ENCODE measurements at places on chromosomes 6 and 20. TPM values are rescaled to one million over a fixed set of nuclear protein-coding genes. Genes with fewer than 3 reads are reported as not detected.

GRCh38 chr6:114291428-114291827 lies 51.4 kb downstream of the HS3ST5 start:
- DNase-seq = no peak
- H3K4me3 ChIP-seq = no peak overlapping the region
- no peak overlapping the region for H3K27ac ChIP-seq
- no peaks in the 10 kb centered on the region for H3K36me3 ChIP-seq
- H3K27me3 ChIP-seq = no peaks in the 10 kb centered on the region

DNA sequence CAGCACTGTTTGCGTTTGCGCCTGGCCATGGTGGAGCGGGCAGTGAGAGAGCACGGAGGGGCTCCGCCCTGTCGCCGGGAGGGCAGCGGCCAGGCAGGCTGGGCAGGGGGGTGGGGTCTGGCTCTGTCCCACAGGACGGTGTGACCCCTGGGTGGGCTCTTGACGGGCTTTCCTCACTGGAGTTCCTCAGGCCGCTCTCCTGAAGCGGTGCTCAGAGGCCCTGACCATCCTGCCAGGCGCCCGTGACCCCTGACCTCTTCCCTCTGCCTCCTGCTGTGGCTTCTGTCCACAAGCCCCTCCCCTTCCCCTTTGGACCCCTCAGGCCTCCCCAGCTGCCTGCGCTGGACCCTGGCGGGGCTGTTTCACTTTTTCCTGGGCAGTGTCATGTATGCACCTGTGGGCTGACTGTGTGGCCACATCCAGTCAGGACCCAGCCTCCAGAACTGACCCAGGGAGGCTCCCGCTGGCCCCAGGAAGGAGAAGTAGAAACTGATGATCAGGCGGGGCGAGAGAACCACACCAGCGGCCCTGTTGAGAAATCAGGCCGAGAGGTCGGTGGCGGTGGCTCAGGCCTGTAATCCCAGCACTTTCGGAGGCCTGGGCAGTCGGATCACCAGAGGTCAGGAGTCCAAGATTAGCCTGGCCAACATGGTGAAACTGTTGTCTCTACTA lies 1.2 kb downstream of the OGFR start:
- H3K27me3 ChIP-seq = peaks cover 8% of the 10 kb centered on the region
- no peaks in the 10 kb centered on the region for H3K36me3 ChIP-seq
- no peak overlapping the region for H3K27ac ChIP-seq
- no peak for DNase-seq

DNA sequence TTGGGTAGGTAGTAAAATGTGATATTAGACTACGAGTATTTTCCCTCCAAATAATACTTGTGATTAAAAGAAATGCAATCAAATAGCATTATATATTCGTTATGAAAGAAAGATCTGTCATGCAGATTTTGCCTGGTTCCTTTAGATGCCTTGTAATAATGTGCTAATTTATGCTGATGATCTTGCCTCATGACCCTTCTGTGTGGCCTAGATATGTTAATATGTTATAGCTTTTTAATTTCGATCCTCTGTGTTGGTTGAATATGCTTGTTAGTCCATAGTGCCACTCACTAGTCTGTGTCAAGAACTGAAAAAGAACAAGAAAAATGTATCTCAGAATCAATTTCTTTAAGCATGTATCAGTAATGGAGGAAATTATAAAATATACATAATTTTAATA lies 31.9 kb downstream of the CDKAL1 start:
- no peaks in the 10 kb centered on the region for H3K27me3 ChIP-seq
- H3K36me3 ChIP-seq = no peaks in the 10 kb centered on the region
- H3K27ac ChIP-seq = no peak overlapping the region
- H3K4me3 ChIP-seq = no peak overlapping the region
- no peak for DNase-seq
- no peaks in the 10 kb centered on the region for H3K4me1 ChIP-seq

GRCh38 chr6:22141241-22141745 lies 155.5 kb downstream of the PRL start:
- no peaks in the 10 kb centered on the region for H3K27me3 ChIP-seq
- no peaks in the 10 kb centered on the region for H3K36me3 ChIP-seq
- no peak overlapping the region for H3K27ac ChIP-seq
- DNase-seq = no peak

- no peaks in the 10 kb centered on the region for H3K4me1 ChIP-seq
- H3K27ac ChIP-seq = 0 out of 2 replicates have a peak overlapping the region, but pooled peaks have one; percentile 11
- H3K27me3 ChIP-seq = no peaks in the 10 kb centered on the region
- peak overlapping the region; percentile 24 for H3K4me3 ChIP-seq
- DNase-seq = no peak
These were observed 25.8 kb downstream of the B4GALT5 start for GRCh38 chr20:49687595-49688567.

DNA sequence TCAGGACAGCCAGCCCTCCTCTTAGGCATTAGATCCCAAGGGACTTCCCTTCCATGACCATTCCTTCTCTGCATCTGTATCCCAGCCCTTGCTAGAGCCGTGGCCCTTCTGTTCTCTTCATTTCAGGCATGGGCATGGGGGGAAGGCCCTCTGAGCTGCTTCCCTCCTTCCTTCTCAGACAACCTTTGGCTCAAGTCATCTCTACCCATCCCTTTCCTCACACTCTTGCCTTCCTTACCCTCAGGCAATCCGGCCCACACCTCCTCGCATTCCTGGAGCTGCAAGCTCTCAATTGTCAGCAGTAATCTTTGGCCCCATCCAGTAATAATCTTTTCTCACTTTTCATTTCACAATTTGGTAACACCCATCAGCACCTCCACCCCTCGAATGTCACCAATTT lies 426.9 kb upstream of the JARID2 start:
- no peaks in the 10 kb centered on the region for H3K36me3 ChIP-seq
- DNase-seq = no peak
- no peak overlapping the region for H3K27ac ChIP-seq
- no peak overlapping the region for H3K4me3 ChIP-seq
- no peaks in the 10 kb centered on the region for H3K27me3 ChIP-seq

- no peak overlapping the region for H3K27ac ChIP-seq
- no peak for DNase-seq
- H3K36me3 ChIP-seq = no peaks in the 10 kb centered on the region
- no peaks in the 10 kb centered on the region for H3K4me1 ChIP-seq
These were observed 39.8 kb downstream of the ARMC2 start for GRCh38 chr6:108888052-108888451.

DNA sequence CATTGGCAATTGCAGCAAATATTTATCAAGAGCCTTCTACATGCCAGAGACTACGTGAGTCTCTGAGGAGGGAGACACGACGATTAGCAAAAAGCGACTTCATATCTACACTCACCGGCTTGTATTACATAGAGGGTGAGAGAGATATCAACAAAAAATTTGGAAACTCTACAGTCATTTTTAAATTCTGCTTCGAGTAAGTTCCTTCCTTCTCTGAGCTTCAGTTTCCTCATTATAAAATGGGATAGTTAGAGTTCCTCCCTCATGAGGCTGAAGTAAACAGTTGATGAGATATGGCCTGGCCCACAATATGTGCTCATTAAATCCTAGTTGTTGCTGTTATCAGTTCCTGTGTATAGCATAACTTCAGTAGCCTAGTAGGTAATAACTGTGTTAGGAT lies 64.1 kb upstream of the SIRPA start:
- DNase-seq = no peak
- H3K4me3 ChIP-seq = no peak overlapping the region
- H3K27ac ChIP-seq = no peak overlapping the region
- no peaks in the 10 kb centered on the region for H3K36me3 ChIP-seq
- H3K4me1 ChIP-seq = no peaks in the 10 kb centered on the region

- H3K4me1 ChIP-seq = no peaks in the 10 kb centered on the region
- no peak overlapping the region for H3K27ac ChIP-seq
- peaks cover 6% of the 10 kb centered on the region for H3K27me3 ChIP-seq
- H3K36me3 ChIP-seq = no peaks in the 10 kb centered on the region
- no peak for DNase-seq
These were observed 210.4 kb upstream of the RNF24 start for GRCh38 chr20:4225745-4226144.

- DNase-seq = no peak
- H3K27me3 ChIP-seq = no peaks in the 10 kb centered on the region
- H3K36me3 ChIP-seq = peaks cover 16% of the 10 kb centered on the region
These were observed 27.6 kb upstream of the ADRM1 start for GRCh38 chr20:62275219-62275618.

DNA sequence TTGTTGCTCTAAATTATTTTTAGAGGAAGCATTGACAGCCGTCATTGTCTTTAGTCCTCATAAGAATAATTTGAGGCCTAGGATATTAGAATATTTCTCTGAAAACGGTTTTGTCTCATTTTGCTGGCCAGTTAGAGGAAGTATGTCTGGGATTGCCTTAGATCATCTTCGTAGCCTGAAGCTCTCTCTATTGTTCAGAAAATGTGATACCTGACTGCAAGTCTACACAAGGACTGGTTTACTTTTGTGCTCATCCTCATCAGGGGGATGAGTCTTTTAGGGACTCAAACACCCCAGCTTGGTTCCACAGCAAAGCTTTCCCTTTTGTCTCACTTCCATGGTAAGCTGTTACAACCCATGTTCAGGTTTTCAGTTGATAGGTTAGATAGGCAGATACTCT lies 141.8 kb downstream of the FARS2 start:
- H3K4me1 ChIP-seq = no peaks in the 10 kb centered on the region
- no peaks in the 10 kb centered on the region for H3K36me3 ChIP-seq
- DNase-seq = no peak
- no peaks in the 10 kb centered on the region for H3K27me3 ChIP-seq
- H3K4me3 ChIP-seq = no peak overlapping the region

- H3K4me1 ChIP-seq = peaks cover 8% of the 10 kb centered on the region
- H3K27ac ChIP-seq = no peak overlapping the region
- H3K4me3 ChIP-seq = no peak overlapping the region
- no peaks in the 10 kb centered on the region for H3K27me3 ChIP-seq
These were observed 727.6 kb downstream of the PTPRT start for GRCh38 chr20:42461965-42462593.

DNA sequence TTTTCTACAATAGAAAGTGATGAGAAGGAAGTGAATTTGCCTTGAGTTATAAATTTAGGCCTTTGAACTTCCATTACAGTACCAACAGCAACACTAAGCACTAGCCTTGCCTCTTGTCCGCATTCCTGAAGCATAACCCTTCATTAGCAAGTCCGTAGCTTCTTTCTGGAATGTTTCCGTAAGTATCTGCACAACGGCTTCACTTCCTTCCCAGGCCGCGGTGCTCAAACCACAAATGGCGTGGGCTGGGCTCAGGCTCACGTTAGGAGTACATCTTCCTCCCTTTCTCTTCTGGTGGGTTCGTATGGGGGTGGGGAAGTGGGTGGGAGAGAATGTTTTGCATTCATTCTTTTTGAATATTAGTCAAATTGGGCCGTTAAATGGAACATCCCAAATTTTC lies 193.8 kb upstream of the SNX9 start:
- no peak for DNase-seq
- H3K27ac ChIP-seq = no peak overlapping the region
- no peaks in the 10 kb centered on the region for H3K27me3 ChIP-seq
- H3K4me1 ChIP-seq = no peaks in the 10 kb centered on the region

DNA sequence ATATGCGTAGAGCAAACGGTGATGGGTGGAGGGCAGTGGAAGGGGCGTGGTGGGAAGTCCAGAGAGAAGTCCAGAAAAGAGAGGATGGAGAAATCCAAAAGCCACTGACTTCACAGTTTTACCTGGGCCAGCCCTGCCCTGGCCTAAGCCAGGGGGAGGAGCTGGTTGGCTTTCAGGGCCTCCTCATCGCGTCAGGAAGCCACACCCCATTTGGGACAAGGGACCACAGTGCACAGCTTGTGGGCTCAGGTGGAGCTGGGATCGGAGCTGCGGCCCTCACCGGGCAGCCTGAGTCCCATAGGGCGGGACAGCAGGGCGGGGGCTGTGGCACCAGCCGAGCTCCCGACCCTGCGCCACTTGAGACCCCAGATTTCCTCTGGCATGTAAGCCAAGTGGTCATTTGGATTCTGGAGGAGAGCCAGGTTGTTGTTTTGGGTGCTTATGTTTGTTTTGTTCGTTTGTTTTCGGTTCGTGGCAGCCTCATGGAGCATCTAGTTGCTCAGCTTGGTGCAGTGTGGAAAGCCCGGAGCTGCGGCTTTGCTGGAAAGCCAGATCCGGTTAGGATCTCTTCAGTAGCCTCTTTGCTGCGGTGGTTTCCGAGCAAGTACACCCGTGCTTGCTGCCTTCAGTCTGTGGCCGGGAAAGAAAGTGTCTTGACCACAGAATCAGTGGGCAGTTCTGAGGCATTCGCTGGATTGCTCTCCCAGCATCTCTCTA lies 42.2 kb downstream of the RIOK1 start:
- no peaks in the 10 kb centered on the region for H3K27me3 ChIP-seq
- no peak overlapping the region for H3K27ac ChIP-seq
- DNase-seq = no peak
- H3K36me3 ChIP-seq = no peaks in the 10 kb centered on the region
- no peak overlapping the region for H3K4me3 ChIP-seq
- H3K4me1 ChIP-seq = peaks cover 5% of the 10 kb centered on the region

- H3K4me1 ChIP-seq = no peaks in the 10 kb centered on the region
- no peaks in the 10 kb centered on the region for H3K27me3 ChIP-seq
- H3K36me3 ChIP-seq = no peaks in the 10 kb centered on the region
- H3K4me3 ChIP-seq = no peak overlapping the region
- DNase-seq = no peak
These were observed 195.6 kb downstream of the HDGFL1 start for GRCh38 chr6:22765015-22765414.

DNA sequence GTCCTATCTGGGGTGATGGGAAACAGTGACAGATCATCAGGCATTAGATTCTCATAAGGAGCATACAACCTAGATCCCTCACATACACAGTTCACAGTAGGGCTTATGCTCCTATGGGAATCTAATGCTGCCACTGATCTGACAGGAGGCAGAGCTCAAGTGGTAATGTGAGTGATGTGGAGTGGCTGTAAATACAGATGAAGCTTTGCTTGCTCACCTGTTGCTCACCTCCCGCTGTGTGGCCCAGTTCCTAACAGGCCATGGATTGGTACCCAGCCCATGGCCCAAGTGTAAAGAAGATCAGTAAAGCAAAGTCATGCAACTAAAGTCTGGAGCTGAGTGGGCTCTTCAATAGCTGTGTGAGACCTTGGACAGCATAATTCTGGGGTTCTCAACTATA lies 65.9 kb downstream of the PKIB start:
- H3K4me1 ChIP-seq = no peaks in the 10 kb centered on the region
- no peak for DNase-seq
- no peak overlapping the region for H3K4me3 ChIP-seq
- no peaks in the 10 kb centered on the region for H3K36me3 ChIP-seq

DNA sequence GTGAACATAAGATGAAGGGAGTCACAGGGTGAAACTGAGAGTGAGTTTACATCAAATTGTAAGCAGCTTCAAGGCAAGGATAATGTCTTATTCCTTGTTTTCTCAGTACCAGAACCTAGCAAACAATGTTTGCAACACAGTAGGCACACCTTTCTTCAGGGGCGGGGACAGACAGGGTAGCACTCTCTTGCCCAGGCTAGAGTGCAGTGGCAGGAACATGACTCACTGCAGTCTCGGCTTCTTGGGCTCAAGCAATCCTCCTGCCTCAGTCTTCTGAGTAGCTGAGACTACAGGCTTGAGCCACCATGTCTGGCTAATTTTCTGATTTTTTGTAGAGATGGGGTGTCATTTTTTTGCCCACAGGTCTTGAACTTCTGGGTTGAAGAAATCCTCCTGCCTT lies 299.8 kb downstream of the CD83 start:
- H3K4me1 ChIP-seq = no peaks in the 10 kb centered on the region
- no peak for DNase-seq
- H3K27ac ChIP-seq = no peak overlapping the region
- no peaks in the 10 kb centered on the region for H3K36me3 ChIP-seq

SLC2A10 gene
- total RNA-seq = 9.7 TPM

OR2H1 gene
- not detected for total RNA-seq

F13A1 gene
- 1.5 TPM for total RNA-seq

CLDN20 gene
- not detected for total RNA-seq

All from H1 (cell line).